ENCODE measurements at places on chromosomes 7 and 10.

DNA sequence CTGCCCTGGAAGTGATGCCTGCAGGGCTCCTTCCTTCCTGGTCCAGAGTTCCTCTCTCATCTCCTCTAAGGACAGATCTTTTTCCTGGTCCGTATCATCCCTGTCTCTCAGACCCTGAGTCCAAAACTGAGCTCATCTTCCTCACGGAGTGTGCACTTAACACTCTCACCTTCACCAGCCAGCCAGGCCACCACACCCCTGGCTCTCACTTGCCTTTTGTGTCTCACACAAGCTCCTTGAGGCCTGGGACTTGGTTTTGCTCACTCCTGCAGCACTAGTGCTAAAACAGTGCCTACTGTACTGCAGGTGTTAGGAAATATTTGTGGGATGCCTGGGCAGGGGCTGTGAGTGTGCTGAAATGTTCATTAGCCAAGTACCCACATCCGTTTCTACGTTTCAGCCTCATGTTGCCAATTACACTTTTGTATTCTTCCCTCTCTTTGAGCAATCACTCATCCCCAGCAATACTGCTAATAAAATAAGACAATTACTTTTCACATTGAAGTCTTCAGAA, 21.4 kb upstream of the PARP12 start:
- no peak for DNase-seq

DNA sequence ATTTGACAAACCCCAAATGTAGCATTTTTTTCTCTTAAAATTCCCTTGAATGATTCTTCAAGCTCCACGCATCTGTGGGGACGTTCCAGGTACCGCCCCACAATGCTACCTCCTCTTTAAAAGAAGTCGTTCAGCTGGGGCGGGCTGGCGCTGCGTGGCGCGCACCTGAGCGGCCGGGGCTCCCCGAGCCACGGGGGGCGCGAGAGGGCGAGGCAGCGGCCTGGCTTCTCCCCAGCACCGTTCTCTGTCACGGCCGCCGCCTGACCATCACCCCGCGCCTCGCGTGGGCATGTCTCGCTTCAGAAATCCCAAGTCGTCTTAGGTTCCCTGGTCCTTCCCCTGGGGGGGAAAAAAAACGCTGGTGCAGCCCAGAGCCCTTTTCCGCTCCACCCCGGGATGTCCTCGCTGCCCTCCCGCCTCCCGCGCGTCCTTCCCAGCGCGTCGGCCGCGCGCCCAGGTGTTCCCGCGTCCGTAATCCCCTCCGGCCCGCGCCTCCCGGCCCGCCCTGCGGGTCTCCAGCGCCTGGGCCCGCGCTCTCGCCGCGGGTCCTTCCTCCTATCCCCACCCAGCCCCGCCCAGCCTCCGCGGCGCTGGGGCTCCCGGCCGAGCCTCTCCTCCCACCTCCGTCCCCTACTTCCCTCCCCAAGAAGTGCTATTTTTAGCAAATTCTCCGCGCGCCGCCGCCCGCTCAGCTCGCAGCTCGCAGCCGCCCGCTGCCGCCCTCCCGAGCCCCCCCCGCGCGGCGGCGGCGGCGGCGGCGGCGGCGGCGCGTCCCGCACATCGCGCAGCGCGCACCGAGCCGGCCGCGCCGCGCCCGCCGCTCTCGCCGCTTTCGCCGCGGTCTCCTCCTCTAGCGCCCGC, 58.7 kb upstream of the PRPS1L1 start:
- DNase-seq: peak; percentile 56

GRCh38 chr7:77759294-77759889, 38.8 kb downstream of the TMEM60 start:
- peak; percentile 72 for DNase-seq

GRCh38 chr10:1378473-1378872, 322.3 kb downstream of the WDR37 start:
- DNase-seq: no peak

- DNase-seq: no peak
Measured at GRCh38 chr10:5511231-5511884, 12.0 kb upstream of the CALML5 start.

GRCh38 chr7:101100858-101101847, 15.9 kb downstream of the TRIM56 start:
- no peak for DNase-seq

GRCh38 chr7:2016021-2016631, 216.6 kb downstream of the MAD1L1 start:
- no peak for DNase-seq

GRCh38 chr7:12490107-12490688, 80.3 kb upstream of the SCIN start:
- peak; percentile 54 for DNase-seq

GRCh38 chr10:49397036-49397999, 1.4 kb upstream of the DRGX start:
- peak; percentile 46 for DNase-seq

All from NCI-H82 (cell line).